Anterior cingulate cortex (tissue), 58 donors: ENCODE measurements at places on chromosomes 6 and 20.

- DNase-seq = no peak
Measured at GRCh38 chr6:56079751-56080540, 167.4 kb downstream of the COL21A1 start.

DNA sequence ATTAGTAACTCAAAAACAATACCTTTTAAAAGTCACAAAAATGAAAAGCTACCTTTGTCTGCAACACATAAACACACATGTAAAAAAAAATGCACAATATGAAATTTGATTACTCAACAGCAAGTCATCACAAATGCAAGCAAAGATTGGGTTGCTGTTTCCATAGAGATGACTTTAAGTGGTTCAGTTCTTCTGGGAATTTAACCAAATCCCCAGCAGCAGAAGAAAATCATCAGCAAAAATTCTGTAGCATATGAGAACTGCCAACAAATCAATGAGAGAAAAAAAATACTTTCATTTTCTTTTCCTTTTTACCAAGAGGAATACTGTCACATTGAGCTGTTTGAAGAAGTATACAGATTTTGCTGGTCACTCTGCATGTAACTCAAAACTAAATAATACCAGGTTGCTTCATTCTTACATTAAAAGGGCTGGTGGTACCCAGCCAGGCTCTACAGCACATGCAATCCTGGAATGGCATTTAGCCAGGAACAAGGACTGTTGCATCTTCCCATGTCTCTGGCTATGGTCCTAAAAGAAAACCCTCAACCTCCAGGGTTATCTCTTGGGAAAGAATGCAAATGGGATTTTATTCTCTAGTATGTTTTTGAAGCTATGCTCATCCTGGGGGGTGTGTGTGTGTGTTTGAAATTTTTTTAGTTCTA, 158.3 kb downstream of the OPRM1 start:
- DNase-seq = no peak

DNA sequence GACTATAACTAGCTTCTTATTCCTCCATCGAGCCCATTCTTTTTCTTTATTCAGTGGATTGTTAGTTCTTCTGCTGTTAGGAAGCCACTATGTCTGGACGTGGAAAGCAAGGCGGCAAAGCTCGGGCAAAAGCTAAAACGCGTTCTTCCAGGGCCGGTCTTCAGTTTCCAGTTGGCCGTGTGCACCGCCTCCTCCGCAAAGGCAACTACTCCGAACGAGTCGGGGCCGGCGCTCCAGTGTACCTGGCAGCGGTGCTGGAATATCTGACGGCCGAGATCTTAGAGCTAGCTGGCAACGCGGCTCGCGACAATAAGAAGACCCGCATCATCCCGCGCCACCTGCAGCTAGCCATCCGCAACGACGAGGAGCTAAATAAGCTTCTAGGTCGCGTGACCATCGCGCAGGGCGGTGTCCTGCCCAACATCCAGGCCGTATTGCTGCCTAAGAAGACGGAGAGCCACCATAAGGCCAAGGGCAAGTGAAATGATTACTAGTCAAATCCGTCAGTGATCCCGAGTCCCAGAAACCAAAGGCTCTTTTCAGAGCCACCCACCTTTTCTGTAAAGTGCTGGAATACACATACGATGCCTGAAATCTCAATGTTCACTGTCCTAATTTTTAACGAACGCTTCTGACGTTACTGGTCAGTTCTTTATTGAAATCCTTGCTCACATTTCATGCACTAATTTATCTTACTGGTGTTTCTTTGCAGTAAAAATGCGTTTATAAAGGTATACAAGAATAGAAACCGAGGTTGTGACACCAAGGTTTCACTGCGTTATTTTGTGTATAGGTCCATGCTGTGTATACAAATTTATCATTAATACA, 129.9 kb downstream of the HFE start:
- peak; percentile 69 for DNase-seq

DNA sequence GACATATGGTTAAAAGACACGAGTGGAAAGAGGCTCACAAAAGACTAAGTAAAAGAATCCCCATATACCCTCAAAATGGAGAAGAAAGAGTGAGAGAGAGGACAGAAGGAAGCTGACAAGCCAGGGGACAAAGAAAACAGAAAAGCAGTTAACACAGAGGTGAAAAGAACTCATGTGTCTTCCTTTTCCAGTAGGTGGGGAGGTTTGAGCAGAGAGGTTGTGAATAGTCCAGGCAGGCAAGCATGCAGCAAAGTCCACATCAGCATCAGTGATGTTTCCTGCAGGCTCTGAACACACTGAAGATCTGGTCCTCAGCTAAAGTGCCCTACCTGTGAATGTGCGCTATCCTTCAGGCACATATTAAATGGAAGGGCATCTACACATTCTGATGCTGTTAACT, 196.5 kb upstream of the IRAK1BP1 start:
- no peak for DNase-seq
